Naive B cell (primary cell): ENCODE measurements at places on chromosomes 4 and X. TPM values are rescaled to one million over a fixed set of nuclear protein-coding genes. Genes with fewer than 3 reads are reported as not detected.

DNA sequence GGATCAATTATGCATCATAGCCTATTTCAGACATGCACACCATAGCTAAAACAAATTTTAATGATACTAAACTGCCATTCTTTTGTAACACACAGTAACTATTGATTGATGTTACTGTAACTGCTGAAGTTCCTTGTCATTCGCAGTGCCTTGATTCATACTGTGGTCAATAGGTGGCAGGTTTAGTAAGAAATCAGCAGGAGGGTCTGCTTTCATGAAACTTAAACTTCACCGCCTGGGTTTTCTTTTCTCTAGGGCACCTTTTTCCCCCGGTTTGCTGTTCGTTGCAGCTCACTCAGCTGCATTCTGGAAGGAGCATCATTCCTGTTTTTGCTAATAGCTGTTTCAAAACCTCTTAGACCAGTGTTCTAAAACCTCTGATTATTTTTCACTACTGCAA, 88.1 kb downstream of the RPA4 start:
- peaks cover 10% of the 10 kb centered on the region for H3K36me3 ChIP-seq
- H3K27me3 ChIP-seq: no peaks in the 10 kb centered on the region
- DNase-seq: no peak
- no peak overlapping the region for H3K27ac ChIP-seq
- no peaks in the 10 kb centered on the region for H3K4me1 ChIP-seq
- no peak overlapping the region for H3K4me3 ChIP-seq

The NWD2 gene
- not detected for polyA plus RNA-seq

GRCh38 chr4:111501946-111502345, 643.3 kb upstream of the FAM241A start:
- H3K27me3 ChIP-seq: no peaks in the 10 kb centered on the region
- no peaks in the 10 kb centered on the region for H3K4me1 ChIP-seq
- H3K4me3 ChIP-seq: no peak overlapping the region
- H3K27ac ChIP-seq: no peak overlapping the region
- H3K36me3 ChIP-seq: no peaks in the 10 kb centered on the region

The SLC9A7 gene
- polyA plus RNA-seq: 13.5 TPM

- no peaks in the 10 kb centered on the region for H3K4me1 ChIP-seq
- H3K27ac ChIP-seq: no peak overlapping the region
- H3K36me3 ChIP-seq: no peaks in the 10 kb centered on the region
- DNase-seq: no peak
Observed at GRCh38 chr4:158376106-158376840, 145.4 kb upstream of the RXFP1 start.

DNA sequence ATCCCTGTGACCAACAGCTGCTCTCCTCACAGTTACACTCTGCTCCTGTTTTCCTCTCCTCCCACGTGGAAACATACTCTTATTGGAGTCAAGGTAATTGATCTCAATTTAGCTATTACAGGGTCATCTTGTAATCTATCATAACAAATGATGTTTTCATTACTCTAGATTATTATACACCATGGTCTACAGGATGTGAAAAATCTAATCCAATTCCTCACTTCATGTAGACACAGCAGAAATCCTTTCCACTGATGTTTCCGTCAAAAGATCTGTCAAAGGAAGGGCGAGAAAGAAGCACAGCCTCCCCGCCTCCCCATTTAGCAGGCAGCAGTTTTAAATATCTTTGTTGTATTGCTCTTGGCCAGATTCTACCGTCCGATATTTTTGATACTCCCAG, 13.7 kb upstream of the DCTD start:
- H3K36me3 ChIP-seq: no peaks in the 10 kb centered on the region
- no peak for DNase-seq
- no peak overlapping the region for H3K4me3 ChIP-seq
- peaks cover 35% of the 10 kb centered on the region for H3K27me3 ChIP-seq
- H3K27ac ChIP-seq: no peak overlapping the region

DNA sequence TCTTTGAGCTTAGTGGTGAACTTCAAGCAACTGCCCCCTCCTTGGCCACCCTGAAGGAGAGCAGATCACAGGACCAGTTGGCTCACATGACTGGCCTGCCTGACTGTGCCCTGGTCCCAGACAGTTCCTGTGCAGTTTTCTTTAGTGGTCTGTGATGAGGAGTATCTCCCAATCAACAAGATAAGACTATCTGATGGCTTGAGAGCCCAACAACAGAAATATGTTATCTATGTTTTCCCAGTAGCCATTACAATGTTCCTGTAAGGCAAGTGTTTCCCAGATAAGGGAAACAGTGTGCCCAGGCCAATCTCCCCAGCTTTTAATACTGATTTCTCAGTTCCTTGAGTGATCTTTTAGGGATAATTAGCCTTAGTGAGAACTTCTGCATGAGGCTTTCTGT, 14.2 kb upstream of the TIMM8A start:
- peaks cover 8% of the 10 kb centered on the region for H3K4me1 ChIP-seq
- no peak overlapping the region for H3K4me3 ChIP-seq
- no peak for DNase-seq
- H3K27ac ChIP-seq: no peak overlapping the region
- no peaks in the 10 kb centered on the region for H3K27me3 ChIP-seq

DNA sequence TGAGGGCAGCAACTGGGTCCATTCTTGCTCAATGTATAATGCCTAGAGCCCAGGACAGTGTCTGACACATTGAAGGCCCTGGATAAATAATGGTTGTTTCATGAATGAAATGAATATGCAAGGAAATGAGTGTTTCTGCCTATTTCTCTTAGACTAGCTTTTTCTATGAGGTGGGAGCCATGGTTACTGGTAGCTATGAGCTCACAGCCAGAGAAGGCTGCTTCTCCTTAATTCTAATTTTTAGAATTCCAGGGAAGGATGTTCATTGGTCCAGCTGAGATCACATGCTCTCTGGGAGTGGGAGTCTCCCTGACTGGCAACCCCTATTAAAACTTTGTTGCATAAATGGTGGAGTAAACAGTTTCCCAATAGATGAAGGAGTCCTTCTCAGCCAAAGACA, 9.7 kb upstream of the DCUN1D4 start:
- no peak overlapping the region for H3K4me3 ChIP-seq
- no peak overlapping the region for H3K27ac ChIP-seq
- H3K36me3 ChIP-seq: no peaks in the 10 kb centered on the region
- H3K27me3 ChIP-seq: peaks cover 55% of the 10 kb centered on the region
- no peaks in the 10 kb centered on the region for H3K4me1 ChIP-seq

DNA sequence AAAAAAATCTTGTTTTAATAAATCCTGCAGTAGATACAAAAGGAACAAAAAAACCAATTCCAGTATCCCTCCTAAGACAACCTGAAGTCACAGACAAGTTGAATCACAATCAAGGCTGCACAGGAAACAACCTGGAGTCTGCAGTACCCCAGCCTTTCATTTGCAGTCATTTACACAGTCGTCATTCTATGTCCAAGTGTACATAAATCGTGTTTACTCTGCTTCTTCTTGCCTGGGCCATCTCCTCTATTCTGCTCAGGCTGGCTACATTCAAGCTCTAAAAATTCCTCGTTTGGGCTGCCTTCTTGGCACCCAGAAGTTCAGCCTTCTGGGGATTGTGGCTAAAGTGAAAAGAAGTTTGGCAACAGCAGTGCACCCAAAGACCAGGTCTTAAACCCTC, 37.8 kb downstream of the NALF2 start:
- H3K27me3 ChIP-seq: peaks cover 28% of the 10 kb centered on the region
- no peak overlapping the region for H3K4me3 ChIP-seq
- peaks cover 17% of the 10 kb centered on the region for H3K4me1 ChIP-seq
- no peak for DNase-seq
- H3K36me3 ChIP-seq: peaks cover 10% of the 10 kb centered on the region
- H3K27ac ChIP-seq: no peak overlapping the region

The GRPEL1 gene
- polyA plus RNA-seq: 33.6 TPM

The NLGN3 gene
- not detected for polyA plus RNA-seq

GRCh38 chrX:63471004-63471403, 119.9 kb upstream of the SPIN4 start:
- H3K27ac ChIP-seq: no peak overlapping the region
- H3K27me3 ChIP-seq: no peaks in the 10 kb centered on the region
- DNase-seq: no peak
- H3K4me1 ChIP-seq: no peaks in the 10 kb centered on the region
- no peak overlapping the region for H3K4me3 ChIP-seq

The FGF2 gene
- not detected for polyA plus RNA-seq
